ENCODE measurements at places on chromosomes 2 and 18.

GRCh38 chr2:120161190-120161589 lies 62.0 kb downstream of the TMEM185B start:
- DNase-seq, result peak; percentile 41

GRCh38 chr18:63111671-63112402 lies 207.7 kb downstream of the BCL2 start:
- peak; percentile 15 for DNase-seq

GRCh38 chr2:224401641-224402342 lies at the start of gene FAM124B:
TSS of gene FAM124B (minus strand) at chr2:224402107. CDS start at chr2:224401768, 339 bp downstream.
- DNase-seq, result peak; percentile 37

GRCh38 chr18:7668392-7668791 lies 101.3 kb downstream of the PTPRM start:
- DNase-seq, result no peak

Data from fibroblast of skin of back (primary cell).